ENCODE measurements at places on chromosomes 4 and X.
A peak's percentile ranks its signal among the peaks of the same experiment; 100 is the strongest.

- DNase-seq, result no peak
Measured at GRCh38 chr4:123390846-123391456, 5.6 kb upstream of the SPRY1 start.

GRCh38 chrX:118551426-118551825 is 55.8 kb downstream of the DOCK11 start:
- no peak for DNase-seq

GRCh38 chrX:50470103-50471031 is at the start of gene DGKK:
DGKK (minus strand) TSS chrX:50470825; CDS start chrX:50470678, 147 bp downstream.
- no peak for DNase-seq

- no peak for DNase-seq
Measured at GRCh38 chr4:158176108-158176507, 3.3 kb upstream of the GASK1B start.

DNA sequence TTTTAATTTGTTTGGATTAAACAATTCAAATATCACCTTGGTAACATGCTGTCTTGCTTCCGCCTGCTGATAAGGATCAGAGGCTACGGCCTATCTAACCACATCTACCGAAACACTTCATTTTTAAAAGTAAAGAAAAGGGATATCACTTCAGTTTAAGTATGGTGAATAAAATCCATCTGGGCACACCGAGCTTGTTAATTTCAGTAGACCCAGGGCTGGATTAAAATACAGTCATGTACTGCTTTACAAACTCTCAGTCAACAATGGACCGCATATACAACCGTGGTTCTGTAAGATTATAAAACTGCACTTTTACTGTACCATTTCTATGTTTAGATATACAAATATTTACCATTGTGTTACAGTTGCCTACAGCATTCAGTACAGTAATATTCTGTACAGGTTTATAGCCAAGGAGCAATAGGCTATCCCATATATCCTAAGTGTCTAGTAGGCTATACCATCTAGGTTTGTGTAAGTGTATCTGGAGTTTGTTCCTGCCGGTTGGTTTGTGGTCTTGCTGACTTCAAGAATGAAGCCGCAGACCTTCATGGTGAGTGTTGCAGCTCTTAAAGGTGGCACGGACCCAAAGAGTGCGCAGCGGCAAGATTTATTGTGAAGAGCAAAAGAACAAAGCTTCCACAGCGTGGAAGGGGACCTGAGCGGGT is 40.0 kb downstream of the SEPTIN11 start:
- DNase-seq, result peak; percentile 67

GRCh38 chr4:93825551-93826216 is 2.9 kb upstream of the ATOH1 start:
- DNase-seq, result no peak

GRCh38 chr4:17066972-17067371 is 168.5 kb upstream of the LDB2 start:
- no peak for DNase-seq

- DNase-seq, result no peak
Measured at GRCh38 chr4:143083756-143084472, 100.8 kb upstream of the USP38 start.

DNA sequence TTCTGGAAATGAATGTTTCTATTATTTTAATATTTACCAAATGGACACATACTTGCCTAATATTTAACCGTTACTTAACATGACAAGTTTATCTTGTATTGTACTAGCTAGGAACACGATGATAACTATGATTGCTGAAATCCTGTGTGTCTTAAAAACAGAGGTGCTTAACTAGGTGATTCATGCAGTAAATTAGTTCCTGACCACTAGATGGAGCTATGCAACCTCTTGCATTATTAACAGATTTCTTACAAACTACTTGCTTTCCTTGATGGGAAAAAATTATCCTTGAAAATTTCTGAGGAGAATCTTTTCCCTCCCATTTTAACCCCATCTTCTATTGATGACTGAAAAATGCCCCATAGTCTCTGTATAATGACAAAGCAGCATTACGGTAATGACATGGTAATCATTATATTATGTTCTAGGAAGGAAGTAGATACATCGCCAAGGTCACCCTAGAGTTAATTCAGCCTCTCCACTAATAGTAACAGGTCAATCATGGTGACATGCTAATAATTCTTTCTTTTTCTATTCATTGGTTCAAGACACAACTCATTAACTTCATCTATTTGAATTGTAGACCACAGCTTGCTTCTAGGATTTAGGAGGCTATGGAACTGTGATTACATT is 844.2 kb downstream of the RAPGEF2 start:
- no peak for DNase-seq

DNA sequence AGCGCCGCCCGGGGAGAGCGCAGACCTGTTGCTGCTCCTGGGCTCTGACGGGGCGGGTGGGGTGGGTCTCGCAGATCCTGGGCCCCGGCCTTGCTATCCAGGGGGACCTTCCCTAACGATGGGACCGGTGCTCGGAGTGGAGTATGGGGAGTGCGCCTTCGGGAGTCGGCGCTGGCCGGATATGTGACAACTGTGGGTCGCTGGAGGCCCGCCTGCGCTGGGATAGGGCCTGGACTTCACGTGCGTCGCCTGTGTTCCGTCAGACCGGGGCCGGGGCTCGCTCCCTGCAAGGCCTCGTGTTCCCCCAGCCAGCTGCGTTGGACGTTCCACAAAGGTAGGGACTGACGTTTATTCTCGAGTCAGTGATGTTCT is 1.3 kb downstream of the TBL1X start:
- no peak for DNase-seq

- DNase-seq, result no peak
Measured at GRCh38 chr4:149794352-149794751, 21.3 kb downstream of the IQCM start.

DNA sequence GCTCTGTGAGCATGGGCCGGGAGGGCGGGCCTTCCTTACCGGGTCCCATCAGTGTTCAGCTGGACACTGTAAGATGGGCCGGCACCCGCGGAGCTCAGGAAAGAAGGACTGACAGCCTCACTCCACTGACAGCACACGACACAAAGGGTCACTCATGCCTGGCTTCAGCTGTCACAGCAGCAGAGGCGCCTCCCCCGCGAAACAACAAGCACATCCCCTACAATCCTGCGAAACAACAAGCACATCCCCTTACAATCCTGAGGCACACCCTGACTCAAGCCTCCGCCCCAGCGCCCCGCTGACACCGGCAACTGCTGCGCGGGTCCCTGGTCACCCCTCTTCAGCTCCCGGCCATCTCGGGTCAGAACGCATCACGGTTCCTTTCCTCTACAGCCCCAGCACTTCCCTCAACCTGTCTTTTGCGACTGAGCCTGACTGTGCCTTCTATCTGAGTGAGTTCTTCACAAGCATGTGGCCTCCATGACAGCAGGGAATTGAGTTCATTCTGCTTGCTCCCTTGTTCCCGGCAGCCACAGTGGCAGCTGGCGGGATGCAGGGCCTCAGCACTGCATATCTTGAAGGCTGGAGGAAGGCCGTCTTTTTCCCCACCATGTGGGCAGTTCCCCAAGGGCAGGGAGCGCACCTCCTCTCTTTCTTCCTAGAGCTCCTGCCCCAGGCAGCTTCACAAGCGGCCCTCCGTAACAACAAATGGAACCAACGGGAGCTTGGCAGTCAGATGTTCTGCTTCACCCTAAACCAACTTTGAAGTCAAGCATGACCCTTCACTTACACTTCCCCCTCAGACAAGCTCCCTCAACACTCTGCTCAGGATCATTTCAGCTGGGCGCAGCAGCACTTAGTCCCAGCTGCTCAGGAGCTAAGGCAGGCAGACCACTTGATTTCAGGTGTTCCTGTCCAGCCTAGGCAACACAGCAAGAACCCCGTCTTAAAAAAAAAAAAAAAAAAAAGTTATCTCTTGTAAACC is 39.6 kb downstream of the SCD5 start:
- no peak for DNase-seq

GRCh38 chr4:15690020-15690809 is 8.6 kb downstream of the FAM200B start:
- no peak for DNase-seq

DNA sequence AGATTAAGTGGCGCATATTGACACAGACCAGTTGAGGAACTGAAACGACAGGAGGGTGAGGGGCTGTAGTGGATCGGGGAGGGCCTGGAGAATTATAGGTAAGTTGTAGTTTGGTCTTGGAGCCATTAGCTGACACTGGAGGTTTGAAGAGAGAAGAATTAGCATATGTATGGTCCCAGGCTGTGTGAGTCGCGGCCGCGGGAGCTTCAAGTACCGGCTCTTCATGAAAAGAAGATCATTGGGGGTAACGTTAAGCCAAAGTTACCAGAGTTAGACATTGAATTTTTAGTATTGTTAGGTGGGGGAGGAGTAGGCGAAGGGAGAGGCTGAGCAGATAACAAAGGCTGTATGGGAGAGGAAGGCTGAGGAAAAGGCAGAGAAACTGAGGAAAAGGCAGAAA is 56.5 kb downstream of the ZNF674 start:
- no peak for DNase-seq

DNA sequence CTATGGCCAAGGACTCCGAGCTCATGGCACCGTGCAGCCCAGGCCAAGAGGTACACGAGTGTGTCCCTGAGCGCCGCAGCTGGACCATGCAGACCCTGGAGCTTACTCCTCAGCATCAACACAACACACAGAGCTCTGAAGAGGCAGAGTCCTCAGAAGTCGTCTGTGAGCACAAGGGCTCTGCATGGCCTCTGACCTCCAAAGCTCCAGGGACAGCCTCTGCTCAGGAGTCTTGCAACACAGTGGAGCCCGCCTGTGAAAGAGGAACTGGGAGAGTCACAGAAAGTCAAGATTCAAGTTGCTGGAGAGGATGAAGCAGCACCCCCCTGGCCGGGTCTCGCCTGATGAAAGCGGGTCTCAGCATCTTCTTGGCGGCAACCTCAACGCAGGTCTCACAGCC is 2.9 kb downstream of the LRPAP1 start:
- DNase-seq, result no peak

DNA sequence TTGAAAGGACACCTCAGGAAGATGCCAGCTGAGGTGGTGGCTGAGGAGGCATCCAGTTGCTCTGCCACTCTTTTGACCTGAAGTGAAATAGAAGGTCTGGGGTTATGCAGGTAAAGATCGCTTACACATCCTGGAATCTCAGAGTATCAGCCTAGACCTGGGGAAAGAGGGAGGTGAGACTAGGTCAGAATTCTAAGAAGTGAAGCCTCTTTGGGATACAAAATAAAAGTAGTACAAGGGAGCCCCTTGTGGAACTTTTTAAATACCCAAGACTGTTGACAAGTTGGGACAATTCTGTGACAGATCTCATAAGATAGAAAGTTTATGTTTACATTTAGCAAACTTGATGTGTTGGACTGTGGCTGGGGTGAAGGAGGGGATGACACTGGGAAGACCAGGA is 263.1 kb downstream of the SPRY1 start:
- DNase-seq, result no peak

GRCh38 chrX:103722505-103722904 is 11.8 kb downstream of the TMEM31 start:
- DNase-seq, result no peak

- DNase-seq, result no peak
Measured at GRCh38 chr4:14669371-14669770, 332.9 kb upstream of the CPEB2 start.

GRCh38 chr4:108783665-108784463 is 21.0 kb upstream of the ETNPPL start:
- DNase-seq, result no peak

DNA sequence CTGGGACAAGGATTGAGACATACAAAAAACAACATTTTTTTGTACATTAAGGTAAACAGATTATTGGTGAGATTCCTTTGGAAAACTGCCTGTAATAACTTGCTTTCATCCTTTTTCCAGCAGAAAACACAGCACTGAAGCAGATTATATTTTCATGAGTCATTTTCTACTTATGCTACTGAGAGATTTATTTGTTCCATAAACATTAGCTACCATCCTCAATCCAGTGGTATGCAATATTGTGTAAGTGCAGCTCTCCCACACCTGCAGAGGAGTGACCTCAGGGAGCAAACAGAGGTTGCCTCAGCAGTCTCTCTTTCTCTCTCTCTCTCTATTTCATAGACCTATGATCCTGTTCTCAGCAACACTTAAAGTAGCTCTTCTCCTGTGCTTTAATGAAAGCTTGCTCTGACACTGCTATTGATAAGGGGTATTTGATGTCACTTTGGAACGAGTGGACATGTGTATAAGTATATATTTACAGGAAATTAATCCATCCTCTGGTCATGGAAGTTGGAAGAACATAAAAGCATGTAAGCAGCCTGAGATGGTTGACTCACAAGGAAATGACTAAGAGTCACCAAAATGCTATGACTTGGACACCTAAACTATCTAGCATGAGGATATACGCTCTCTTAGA is 163.7 kb upstream of the SPANXC start:
- DNase-seq, result no peak

GRCh38 chr4:151908734-151909497 is 148.1 kb upstream of the GATB start:
- DNase-seq, result no peak

DNA sequence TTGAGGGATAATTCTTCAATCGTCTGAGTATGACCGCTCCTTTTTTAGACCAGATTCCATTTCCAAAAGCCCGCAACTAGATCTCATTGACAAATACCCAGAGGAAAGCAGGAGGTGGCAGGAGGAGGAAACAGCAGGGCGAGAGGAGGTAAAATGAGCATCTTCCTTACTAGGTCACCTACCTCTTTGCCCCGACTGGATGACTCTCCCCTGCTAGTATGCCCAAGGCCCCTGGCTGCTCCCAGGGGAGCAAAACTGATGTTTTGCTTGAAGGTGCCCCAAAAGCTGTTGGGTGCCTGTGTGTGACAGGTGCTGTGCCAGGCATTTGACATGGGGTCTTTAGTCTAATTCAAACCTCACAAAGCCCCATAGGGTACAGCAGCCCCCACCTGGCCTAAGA is 48.9 kb downstream of the C4orf50 start:
- DNase-seq, result no peak

DNA sequence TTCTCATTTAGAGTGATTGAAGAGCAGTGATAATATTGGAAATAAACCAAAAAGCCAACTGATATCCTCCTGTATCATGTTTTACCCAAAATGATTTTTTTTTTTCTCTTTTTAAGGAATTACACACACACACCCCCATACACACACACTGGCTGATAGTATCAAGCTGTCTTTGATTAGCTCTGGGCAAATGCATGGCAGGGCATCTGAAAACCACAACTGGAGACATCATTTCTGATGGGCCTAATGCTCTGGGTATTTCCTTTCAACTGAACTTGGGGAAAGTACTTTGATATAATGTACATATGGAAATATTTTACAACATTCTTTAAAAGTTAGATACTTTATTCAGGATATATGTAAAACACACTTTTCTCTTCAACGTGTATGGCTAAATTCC is 14.2 kb upstream of the OSTC start:
- no peak for DNase-seq

DNA sequence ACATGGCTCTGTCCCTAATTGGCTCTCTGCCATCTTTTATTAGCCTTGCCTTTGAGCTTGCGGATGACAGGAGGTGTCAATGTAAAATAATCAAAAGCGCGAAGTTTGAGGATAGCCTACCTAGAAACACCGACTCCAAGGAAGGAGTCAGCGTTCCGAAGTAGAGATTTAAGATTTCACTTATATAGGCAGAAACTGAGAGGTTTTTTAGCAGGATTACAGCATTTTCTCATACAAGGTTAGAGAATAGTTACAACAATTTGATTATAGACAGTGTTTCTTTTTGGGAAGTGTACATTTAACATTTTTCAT is 499 bp upstream of the NFXL1 start:
- no peak for DNase-seq
